Caki2 (cell line): ENCODE measurements at places on chromosomes 5 and 9.
A peak's percentile ranks its signal among the peaks of the same experiment; 100 is the strongest.

GRCh38 chr5:67815455-67816391 lies 399.8 kb upstream of the PIK3R1 start:
- DNase-seq, result no peak

- DNase-seq, result no peak
Observed at GRCh38 chr5:65061250-65061973, 292.7 kb downstream of the CWC27 start.

DNA sequence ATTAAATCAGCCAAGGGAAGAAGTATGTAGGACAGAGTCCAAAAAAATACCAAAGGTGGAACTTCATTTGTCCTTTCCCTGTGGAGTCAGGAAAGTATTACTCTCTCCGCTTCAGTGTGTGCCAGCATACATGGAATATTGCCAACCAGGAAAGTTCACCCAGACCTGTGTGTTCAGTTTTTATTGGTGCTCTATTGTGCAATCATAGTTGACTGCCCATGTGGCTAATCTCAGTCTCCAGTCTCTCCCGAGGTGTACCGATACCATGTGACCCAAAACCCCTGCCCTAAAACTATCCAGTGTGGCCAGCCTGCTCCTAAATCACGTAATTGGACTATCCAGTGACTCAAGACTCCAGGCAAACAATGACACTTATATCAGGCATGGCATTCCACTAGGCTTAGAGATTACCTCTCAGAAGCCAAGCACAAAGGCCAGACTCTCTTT lies 38.8 kb downstream of the NFX1 start:
- DNase-seq, result peak; percentile 98

GRCh38 chr5:14594378-14595074 lies 12.9 kb downstream of the OTULINL start:
- DNase-seq, result no peak

- DNase-seq, result no peak
Observed at GRCh38 chr5:115179394-115180164, 9.9 kb upstream of the TRIM36 start.
